ENCODE measurements at places on chromosomes 5 and 9.

DNA sequence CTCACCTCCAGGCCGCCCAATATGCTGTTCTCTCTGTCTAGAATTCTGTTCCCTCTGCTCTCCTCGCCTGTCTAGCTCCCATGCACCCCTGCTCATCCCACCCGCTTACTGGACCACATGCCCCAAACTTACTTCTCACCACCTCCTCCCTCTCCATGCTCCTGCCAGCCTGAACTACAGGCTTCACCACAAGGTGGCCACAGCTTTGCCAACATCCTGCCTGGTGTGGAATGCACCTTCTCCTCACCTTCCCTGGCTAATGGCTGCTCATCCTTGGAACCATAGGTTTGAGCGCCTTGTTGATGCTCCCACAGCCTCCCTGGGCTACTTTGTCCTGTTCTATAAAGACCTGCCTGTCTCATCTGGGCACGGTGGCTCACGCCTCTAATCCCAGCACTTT, 9.6 kb downstream of the LAMC3 start:
- no peak for DNase-seq

GRCh38 chr9:127788337-127789011, 2.6 kb downstream of the CDK9 start:
- no peak for DNase-seq

DNA sequence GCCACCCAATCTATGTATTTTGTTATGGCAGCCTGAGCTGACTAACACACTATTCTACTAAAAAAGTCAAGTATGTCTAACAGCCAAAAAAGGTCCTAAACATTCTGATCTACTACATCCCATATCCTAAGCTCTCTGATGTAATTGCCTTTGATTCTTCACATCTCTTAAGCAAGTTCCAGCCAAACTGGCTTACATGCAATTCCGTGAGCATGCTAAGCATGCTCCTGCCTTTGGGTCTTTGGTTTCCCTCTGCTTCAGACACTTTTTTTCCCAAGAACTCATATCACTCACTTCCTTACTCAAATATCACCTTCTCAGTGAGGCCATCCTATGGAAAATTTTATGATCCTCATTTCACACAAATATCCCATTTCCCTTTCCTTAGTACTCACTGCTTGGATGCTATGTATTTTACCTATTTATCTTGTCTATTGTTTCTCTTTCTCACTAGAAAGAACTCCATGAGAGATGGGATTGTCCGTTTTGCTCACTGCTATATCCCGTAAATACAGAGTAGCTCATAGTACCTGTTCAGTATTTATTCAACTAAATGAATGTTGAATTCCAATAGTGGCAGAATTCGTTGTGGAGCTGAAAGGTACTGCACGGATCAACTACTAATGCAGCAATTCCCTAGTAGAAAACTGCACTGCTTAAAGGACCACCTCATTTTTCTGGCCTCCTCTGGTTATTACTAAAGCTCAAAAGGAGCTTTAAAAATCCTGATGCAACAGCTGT, 2.3 kb upstream of the SLC12A2 start:
- no peak for DNase-seq

- no peak for DNase-seq
Measured at GRCh38 chr9:69186841-69187611, 12.9 kb downstream of the TJP2 start.

GRCh38 chr5:16713386-16713928, 96.7 kb upstream of the RETREG1 start:
- DNase-seq, result no peak
